Endodermal cell (in vitro differentiated cells): ENCODE measurements at places on chromosomes 5 and 9.

- DNase-seq = no peak
These were observed 233.6 kb downstream of the MARCHF11 start for GRCh38 chr5:15946026-15946425.

DNA sequence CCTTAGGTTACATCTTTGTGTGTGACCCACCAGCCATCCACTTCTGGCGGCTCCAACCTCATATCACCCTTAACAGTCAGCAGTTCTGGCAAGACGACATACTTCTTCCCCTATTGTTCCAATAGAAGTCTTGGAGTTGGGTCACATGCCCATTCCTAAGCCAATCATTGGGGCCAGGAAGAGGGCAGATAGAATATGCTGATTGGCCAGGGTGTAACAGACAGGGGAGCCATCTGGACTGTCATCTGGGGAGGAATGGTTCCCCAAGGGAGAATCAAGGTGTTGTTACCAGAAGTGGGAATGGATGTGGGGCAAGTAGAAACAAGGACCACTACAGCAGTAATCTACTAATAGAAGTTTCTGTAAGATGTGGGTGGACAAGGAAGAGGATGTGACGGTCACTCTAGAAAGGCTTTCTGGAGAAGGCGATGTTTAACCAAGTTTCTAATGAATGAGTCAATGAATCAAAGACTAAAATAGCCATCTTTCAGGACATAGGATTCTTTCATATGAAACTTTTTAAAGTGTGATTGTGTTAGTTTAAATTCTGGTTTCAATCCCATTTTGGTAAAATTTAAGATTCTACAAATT, 200.4 kb downstream of the ARHGAP26 start:
- DNase-seq = peak; percentile 31

GRCh38 chr5:81165493-81166119, 67.5 kb upstream of the CKMT2 start:
- peak; percentile 94 for DNase-seq

DNA sequence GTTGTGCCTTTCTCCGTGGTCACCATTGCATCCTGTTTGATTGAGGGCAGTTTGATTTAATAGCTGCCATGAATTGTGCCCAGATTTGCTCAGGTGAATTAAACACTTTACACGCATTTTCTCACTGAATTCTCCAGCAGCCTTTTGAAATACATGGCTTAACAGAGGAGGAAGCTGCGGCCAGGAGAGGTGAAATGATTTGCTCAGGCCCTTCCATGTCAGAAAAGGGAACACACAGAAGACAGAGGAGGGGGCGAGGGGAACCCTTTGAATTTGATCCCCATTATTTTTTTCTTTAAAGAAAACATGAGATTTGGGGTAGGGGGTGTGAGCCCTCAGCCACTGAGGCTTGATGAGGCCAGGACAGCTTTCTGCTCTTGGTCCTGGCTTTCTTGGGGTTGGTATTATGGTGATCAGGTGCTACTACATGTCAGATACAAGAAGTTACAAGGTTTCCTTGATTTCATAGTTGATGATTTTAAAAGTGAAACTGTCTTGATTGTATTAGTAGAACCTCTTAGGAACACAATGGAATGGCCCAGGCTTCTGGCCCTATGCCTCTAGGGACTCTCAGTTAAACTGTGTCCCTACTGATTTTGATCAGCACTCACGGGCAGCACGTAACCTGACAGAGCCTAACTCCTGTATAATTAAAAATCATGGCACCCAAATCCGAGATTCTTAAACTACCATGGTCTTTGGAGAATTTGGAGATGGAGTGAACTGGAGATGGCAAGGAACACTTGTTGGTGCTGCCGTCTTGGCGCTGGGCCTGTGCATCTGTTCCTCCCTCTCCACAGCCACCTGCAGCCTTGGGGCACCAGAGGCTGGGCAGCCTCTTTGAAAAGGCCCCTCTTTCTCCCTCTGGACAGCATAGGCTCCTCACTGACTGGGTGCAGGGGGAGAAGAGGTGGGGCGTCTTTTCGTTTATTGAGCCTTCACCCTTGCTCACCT, 107.9 kb downstream of the TRIO start:
- no peak for DNase-seq

- peak; percentile 36 for DNase-seq
These were observed 25.3 kb upstream of the DUSP1 start for GRCh38 chr5:172796306-172796705.

DNA sequence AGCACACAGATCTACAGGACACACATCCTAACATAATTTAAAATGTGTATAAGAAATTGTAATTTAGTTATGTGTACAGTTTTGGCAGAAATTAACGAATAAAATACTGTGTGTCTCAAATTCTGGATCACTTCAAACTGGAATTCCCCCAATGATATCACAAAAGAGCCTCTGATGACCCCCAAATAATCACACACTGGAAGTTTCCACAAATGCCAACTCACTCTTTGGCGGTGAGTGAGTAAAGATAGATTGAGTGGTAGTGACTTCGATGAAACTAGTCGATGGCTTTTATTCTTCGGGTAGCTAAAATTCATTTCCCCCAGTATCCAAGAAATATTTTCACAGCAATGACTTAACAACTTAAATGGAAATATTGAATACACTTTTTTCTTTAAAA, 2.2 kb downstream of the ZNF366 start:
- DNase-seq = no peak

- DNase-seq = no peak
These were observed 53.6 kb downstream of the CCNH start for GRCh38 chr5:87359106-87359505.

DNA sequence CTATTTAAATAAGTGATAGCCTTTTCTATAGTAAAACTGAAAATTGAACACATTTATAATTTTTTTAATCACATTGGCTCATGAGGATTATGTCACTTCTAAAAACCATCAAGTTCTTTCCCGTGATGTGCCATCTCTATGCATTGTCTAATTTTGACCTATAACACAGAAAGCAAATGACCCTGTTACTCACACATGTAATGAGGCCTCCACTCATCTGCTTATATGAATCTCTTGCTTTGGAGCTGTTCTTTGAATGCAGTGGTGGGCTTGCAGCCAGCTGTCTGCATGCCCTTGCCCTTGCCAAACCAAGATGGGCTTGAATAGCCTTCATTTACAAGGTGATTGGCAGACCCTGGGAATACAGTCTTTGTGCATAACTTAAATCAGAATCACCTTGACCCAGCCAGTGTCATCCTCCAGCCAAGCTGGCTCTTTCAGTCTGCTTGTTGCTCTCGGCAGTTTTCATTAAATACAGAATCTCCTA, 163.2 kb downstream of the TRIO start:
- no peak for DNase-seq

GRCh38 chr5:1217596-1218206, 7.5 kb upstream of the SLC6A18 start:
- peak; percentile 73 for DNase-seq

DNA sequence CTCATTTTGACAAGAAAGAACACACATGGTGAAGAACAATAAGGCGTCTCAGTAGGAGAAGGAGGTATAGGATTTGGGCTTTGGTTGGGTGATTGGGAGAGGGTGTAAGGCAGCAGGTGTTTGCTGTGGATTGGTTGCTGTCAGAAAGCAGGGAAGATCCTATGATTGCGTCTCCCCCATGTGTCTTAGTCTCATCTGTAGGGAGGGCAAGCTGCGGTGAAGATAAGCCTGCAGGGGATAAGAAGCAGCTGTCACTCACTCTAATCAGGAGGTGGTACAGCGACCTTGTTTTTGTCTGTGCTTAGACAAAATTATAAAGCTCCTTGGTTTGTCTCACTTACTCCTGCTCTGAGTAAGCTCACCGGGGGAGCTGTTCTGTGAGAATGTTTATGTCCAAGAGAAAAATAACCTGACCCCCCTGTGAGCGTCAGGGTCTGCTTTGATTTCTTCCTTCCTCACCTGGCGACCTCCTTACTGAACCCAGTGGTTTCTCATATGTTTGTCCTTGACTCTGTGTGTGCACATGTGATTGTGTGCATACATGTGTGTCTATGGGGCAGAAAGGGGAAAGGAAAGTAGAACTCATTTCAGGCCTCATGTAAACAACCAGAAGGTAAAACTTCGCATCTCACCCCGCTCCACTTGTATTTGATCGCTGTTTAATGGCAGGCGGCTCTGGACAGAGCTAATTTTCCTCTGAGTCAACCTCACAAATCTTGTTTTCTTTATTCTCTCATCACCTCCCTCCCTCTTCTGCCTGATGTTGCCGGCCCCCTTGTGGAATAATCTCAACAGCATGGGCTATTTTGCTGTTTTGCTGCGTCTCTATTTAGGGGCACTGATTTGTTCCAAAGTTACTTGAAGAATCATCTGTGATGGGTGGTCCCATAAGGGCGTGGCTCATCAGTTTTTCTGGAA, 105.6 kb downstream of the TENT4A start:
- peak; percentile 64 for DNase-seq

GRCh38 chr9:93682155-93682968, 106.0 kb downstream of the PHF2 start:
- peak; percentile 98 for DNase-seq

GRCh38 chr5:171272996-171273970, 35.8 kb upstream of the TLX3 start:
- DNase-seq = peak; percentile 77

DNA sequence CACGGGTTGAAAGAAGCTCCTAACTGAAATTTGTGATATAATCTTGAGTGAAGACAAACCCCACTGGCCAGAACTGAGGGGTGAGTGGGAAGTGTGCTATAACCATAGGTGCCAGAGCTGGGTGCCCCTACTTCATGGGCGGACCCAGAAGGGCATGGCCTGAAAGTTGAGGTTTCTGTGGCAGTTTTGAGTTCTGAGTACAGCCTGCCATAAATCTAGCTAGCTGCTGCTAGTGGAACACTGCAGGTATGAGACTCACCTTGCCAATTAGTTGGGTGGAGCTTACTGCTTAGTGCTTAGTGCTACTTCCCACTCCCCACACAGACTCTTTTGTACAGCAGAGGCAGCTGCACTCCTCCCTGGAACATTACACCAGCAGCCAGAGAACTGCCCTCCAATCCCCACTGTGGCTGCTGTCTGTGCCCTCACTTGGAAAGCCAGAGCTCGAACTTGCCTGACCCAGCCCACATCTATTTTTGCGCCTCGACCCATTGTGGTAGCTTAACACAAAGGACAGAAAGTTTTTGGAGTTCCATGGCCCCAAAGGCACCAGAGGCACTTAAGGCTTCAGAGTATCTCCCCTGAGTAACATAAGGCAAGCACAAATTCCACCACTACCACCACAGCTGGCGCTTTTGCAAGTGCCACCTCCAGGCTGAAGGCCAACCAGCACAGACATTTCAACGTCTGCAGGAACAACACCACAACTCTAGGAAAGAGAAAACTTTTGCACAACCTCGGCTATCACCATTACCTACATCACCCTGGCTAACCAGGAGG, 27.1 kb upstream of the PTGER4 start:
- DNase-seq = no peak

DNA sequence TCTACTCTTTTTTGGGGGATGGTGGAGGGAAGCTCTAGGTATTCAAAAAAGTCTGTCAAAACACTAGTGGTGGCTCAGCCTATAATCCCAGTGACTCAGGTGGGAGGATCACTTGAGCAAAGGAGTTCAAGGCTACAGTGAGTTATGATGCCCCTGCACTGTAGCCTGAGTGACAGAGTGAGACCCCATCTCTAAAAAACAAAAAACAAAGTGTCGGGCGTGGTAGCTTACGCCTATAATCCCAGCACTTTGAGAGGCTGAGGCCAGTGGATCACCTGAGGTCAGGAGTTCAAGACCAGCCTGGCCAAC, 15.8 kb upstream of the SLC35D2 start:
- DNase-seq = no peak

GRCh38 chr5:160626322-160626721, 204.7 kb downstream of the PTTG1 start:
- DNase-seq = no peak

DNA sequence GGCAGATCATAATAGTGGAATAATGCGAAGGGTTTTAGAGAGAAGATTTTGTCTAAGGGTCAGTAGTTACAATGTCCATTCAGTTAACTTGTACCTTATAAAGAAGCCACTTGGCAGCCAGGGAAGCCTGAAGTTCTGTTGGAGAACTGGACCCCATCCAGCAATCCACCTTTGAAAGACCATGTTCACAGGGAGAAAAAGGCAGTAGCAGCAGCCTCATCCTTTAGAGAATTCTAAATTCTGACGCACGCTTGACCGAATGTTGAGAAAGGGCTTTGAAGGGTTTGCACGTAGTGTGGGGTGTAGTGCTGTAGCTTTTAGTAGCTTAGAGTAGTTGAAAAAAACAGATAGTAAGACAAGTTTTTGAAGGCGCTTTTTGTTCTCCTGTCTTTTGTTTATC, 42.8 kb downstream of the MCCC2 start:
- DNase-seq = no peak

DNA sequence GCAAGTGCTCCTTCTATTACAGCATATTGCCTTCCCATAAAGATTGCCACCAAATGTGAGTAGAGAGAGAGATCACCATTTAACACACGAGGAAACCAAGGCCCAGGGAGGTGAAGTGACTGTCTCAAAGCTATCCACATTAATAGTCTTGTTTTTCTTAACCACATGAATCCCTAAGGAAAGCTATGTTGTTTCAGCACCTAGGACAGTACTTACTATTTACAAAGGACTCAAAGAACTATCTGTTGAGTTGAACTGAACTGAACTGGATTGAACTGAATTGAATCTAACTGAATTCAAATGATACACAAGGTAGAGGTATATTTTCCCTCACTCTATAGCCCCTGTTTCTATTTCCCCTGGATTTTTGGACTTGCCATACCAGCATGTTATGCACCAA, 430.4 kb downstream of the CAAP1 start:
- DNase-seq = no peak

GRCh38 chr9:81565144-81565543, 124.2 kb downstream of the TLE1 start:
- no peak for DNase-seq

GRCh38 chr5:33828626-33829308, 63.0 kb downstream of the ADAMTS12 start:
- no peak for DNase-seq

DNA sequence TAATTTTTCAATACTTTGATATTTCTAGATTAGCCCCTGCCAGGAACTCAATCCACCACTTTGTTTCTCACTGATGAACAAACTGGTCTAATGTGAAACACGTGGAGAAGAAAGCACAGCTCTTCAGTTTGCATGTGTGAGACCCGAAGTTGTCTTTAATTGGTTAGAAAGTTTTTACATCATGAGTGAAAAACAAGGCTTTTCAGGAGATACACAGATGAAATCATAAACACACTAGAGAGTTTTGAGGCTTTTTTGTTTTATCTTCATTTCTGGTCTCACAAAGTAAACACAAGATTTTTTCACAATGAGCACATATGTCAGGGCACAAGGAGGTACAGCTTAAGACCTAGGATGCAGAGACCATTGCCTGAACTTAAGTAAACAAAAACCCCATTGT, 84.5 kb upstream of the MOCS2 start:
- DNase-seq = no peak

GRCh38 chr5:10740384-10740783, 20.6 kb downstream of the DAP start:
- DNase-seq = no peak

- DNase-seq = no peak
These were observed 63.5 kb upstream of the BARX1 start for GRCh38 chr9:94018628-94019027.

- DNase-seq = no peak
These were observed 35.8 kb downstream of the PPARGC1B start for GRCh38 chr5:149765932-149766331.
